Renal cortex interstitium (tissue), 15 donors: ENCODE measurements at places on chromosomes 1 and 21. TPM values are rescaled to one million over a fixed set of nuclear protein-coding genes. Genes with fewer than 3 reads are reported as not detected.
A peak's percentile ranks its signal among the peaks of the same experiment; 100 is the strongest.

Gene MATN1
- polyA plus RNA-seq: 0.34 TPM

- DNase-seq: no peak
Measured at GRCh38 chr1:60861961-60862567, 220.3 kb upstream of the NFIA start.

DNA sequence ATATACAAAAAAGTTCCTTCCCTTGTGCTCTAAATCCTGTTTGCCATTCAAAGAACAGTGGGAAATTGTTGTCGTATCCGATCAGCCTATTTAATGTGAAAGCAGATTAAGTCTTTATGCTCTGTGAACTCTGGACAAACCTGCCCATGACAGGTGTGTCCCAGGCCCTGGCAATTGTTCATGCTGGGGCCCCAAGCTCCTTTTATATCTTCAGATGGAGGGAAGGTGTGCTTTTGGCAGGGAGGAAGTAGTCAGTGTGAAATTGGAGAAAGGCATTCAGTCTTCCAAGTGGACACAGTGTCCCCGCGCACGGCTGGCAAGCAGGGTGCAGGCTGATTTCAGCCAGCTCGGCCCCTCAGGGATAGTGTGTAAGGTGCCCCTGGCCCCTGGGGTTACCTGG is 135.1 kb upstream of the F3 start:
- peak; percentile 31 for DNase-seq

GRCh38 chr1:15701784-15702183 is 17.7 kb downstream of the PLEKHM2 start:
- no peak for DNase-seq
